ENCODE measurements at places on chromosomes 2 and 18. TPM values are rescaled to one million over a fixed set of nuclear protein-coding genes. Genes with fewer than 3 reads are reported as not detected.

The RAB6D gene
- not detected for total RNA-seq

The PROKR1 gene
- not detected for total RNA-seq

The AQP12B gene
- not detected for total RNA-seq

The FBXO36 gene
- 2.5 TPM for total RNA-seq

The SIX2 gene
- not detected for total RNA-seq
